ENCODE measurements at places on chromosomes 2 and 18.
A peak's percentile ranks its signal among the peaks of the same experiment; 100 is the strongest.

GRCh38 chr18:62814132-62814759, 98.9 kb downstream of the PHLPP1 start:
- DNase-seq, result no peak

DNA sequence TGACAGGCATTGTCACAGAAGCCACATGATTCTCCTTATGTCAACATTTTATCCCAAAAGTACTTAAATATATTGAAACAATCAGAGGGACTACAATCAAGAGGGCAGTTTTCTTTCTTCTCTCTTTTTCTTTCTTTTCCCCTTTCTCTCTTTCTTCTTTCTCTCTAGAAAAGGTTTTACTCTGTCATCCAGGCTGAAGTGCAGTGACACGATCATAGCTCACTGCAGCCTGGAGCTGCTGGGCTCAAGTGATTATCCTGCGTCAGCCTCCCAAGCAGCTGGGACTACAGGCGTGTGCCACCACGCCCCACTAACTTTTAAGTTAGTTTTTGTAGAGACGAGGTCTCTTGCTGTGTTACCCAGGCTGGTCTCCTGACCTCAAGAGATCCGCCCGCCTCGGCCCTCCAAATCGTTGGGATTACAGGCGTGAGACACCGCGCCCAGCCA, 1.0 kb upstream of the PRKD3 start:
- DNase-seq, result no peak

- DNase-seq, result no peak
These were observed 81.5 kb downstream of the CYRIA start for GRCh38 chr2:16584084-16584483.

DNA sequence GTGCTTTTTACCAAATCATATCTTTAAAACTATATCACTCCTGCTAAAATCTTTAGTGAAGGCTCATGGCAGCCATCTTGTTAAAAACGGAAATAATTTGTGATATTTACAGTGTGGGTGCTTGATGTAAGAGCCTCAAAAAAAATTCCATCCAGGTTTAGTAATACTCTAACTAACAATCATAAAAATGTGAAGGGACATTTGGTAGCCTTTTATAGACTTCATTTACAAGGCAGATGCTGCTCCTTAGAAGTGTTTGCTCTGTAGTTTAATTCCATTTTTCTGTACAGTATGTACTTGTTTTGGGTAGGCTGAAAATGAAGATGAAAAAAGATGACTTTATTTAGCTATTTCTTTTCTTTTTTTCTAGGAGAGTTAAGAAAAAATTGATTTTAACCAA, 525.0 kb downstream of the ZEB2 start:
- no peak for DNase-seq

DNA sequence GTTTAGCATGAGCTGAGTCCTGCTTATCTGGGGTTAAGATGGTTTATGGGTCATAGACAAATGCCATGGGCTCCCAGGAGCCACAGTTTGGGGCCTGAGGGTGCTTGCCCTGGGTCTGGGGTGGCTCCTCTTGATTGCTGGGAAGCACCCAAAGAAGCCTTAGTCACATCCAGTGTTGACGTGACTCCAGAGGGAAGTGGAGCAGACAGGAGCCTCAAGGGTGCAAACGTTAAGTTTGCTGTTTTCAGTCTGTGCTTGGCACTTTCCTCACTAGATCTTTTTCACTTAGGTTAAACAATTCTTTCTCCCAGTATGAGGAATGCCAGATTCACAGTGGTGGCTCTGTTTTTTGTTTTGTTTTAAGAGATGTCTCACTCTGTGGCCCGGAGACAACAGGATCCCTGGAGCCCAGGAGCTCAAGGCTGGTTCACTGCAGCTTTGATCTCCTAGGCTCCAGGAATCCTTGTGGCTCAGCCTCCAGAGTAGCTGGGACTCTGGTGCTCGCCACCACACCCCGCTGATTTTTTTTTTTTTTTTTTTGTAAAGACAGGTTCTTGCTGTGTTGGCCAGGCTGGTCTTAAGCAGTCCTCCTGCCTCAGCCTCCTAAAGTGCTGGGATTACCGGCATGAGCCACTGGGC, 251.3 kb downstream of the FAM210A start:
- no peak for DNase-seq

DNA sequence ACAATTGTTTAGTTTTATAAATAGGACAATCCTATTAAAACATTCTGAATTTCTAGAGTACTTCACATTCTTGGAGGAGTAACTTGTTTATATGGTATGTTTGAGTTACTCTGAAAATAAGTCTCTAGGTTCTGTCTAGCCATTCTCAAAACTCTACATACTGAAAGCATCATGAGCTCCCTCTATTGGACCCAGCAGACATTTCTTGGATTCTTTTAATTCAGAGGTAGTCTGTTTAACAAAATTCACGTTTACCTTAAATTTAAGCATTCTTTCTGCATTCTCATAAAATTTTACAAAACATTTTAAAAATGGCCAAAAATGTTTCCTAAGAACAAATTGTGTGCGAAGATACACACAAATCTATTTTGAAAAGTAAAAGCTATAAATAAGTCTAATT, 15.3 kb downstream of the SP9 start:
- DNase-seq, result no peak

- DNase-seq, result no peak
These were observed 52.7 kb downstream of the CCDC68 start for GRCh38 chr18:54906331-54907185.

- DNase-seq, result peak; percentile 97
These were observed at the start of gene ZFP36L2 for GRCh38 chr2:43226558-43226954. ZFP36L2 (minus strand) TSS chr2:43226606; CDS start chr2:43226315, 291 bp downstream.

DNA sequence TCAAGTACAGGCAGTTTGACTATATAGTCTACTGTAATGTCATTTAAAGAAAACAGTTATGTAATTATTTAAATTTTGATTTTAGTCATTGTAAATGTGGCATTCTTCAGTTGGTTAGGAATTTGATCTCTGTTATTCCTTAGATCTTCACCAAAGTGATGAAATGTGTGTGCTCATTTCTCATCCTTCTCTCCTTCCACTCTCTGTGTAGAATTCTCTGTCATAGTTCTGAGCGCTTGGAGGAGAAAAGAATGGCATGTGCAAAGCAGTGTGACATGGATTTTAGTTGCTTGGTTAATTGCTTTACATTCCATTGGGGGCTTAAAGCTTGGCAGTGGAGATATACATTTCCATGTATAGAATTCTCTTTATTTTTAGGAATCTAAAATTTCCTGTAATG, 14.8 kb downstream of the PIK3C3 start:
- no peak for DNase-seq
